ENCODE measurements at places on chromosomes 6 and 20. TPM values are rescaled to one million over a fixed set of nuclear protein-coding genes. Genes with fewer than 3 reads are reported as not detected.

Gene ESR1
- 0.05 TPM for total RNA-seq

Gene PAK5
- total RNA-seq = 0.19 TPM

Gene COL10A1
- not detected for total RNA-seq

Gene C4A
- total RNA-seq = 3.8 TPM

Gene CNR1
- 0.84 TPM for total RNA-seq

Gene MSH5
- total RNA-seq = 6.8 TPM

Gene HAO1
- total RNA-seq = 0.20 TPM

Gene RIN2
- total RNA-seq = 22.8 TPM
